Dermis lymphatic vessel endothelial cell (primary cell): ENCODE measurements at places on chromosomes 4 and X. TPM values are rescaled to one million over a fixed set of nuclear protein-coding genes. Genes with fewer than 3 reads are reported as not detected.

SPANXN3 gene
- total RNA-seq: not detected in 2 replicates

RTL3 gene
- total RNA-seq: not detected in 2 replicates

PDE5A gene
- total RNA-seq: 1.5 and 3.6 TPM in 2 replicates

CHRDL1 gene
- not detected in 2 replicates for total RNA-seq

ZNF674 gene
- total RNA-seq: 3.6 and 5.8 TPM in 2 replicates

DCAF4L1 gene
- total RNA-seq: under 0.01 and 0.17 TPM in 2 replicates

GLRA3 gene
- total RNA-seq: not detected in 2 replicates

PDCL2 gene
- total RNA-seq: not detected in 2 replicates

RHOXF1 gene
- not detected in 2 replicates for total RNA-seq

KLF3 gene
- 22.9 and 30.3 TPM in 2 replicates for total RNA-seq

CT45A1 gene
- not detected in 2 replicates for total RNA-seq

TCEAL8 gene
- 68.8 and 88.4 TPM in 2 replicates for total RNA-seq

PARM1 gene
- total RNA-seq: under 0.01 and 0.11 TPM in 2 replicates

NUDT11 gene
- 0.52 and 0.65 TPM in 2 replicates for total RNA-seq

FBXW7 gene
- total RNA-seq: 50.3 and 66.4 TPM in 2 replicates

PABPC1L2B gene
- not detected in 2 replicates for total RNA-seq

AKAP14 gene
- total RNA-seq: not detected in 2 replicates

VEGFC gene
- total RNA-seq: 0.26 and 0.98 TPM in 2 replicates

LEF1 gene
- 0.17 and 0.22 TPM in 2 replicates for total RNA-seq

ADGRG2 gene
- total RNA-seq: under 0.01 TPM in 2 replicates

ASMT gene
- total RNA-seq: not detected in 2 replicates

IBSP gene
- total RNA-seq: not detected in 2 replicates

PLP1 gene
- total RNA-seq: 1.4 and 3.3 TPM in 2 replicates
